Activated CD4-positive, CD25-positive, alpha-beta regulatory T cell treated with anti-CD3 and anti-CD28 coated beads, Interleukin-2, amount 50 U/mL, for 72 hours (primary cell): ENCODE measurements at places on chromosomes 7 and 10.

DNA sequence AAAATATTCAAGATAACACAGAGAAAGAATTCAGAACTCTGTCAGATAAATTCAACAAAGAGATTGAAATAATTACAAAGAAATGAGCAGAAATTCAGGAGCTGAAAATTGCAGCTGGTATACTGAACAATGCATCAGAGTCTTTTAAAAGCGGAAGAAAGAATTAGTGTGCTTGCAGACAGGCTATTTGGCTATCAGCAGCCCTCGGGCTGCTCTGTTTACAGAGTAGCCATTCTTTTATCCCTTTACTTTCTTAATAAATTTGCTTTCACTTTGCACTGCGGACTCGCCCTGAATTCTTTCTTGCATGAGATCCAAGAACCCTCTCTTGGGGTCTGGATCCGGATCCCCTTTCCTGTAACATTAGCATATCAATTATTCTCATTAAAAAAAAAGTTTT, 1040.0 kb downstream of the SORCS3 start:
- no peak for DNase-seq

DNA sequence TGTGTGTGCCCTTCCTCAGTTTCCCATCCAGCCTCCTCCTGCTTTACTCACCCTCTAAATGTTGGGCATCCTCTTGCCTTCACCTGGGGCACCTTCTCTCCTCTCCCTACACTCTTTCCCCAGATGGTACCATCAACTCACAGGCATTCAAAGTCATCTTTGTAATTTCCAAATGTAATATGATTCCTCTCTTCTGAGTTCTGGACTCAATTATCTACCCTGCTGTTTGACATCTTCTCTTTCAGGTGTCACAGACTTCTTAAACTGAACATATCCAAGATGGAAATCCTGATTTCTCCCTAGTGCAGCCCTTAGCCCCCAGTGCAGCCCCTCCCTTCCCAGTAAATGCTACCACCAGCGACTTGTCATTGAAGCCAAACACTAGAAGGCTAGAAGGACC, 422.8 kb downstream of the KCNMA1 start:
- DNase-seq, result no peak

DNA sequence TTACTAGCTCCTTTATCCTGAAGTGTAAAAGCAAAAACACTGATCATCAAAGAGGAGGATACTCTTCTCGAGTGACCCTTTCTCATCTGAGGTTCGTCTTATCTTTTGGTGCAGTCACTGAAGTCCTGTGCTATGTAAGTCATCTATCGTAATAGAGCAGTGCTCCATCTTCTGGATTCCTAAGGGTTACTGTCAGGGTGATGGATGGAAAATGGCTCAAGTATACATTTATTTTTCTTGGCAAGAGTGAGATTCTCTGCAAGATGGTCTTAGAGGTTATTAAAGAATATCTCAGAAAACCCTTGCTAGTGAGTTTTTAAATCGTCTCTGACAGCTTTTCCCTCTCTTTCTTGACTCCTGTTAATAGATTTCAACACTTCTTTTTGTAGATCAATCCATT, 12.4 kb downstream of the PRKG1 start:
- DNase-seq, result no peak

GRCh38 chr10:78212786-78213175, 179.1 kb downstream of the RPS24 start:
- no peak for DNase-seq

- no peak for DNase-seq
These were observed 32.8 kb downstream of the MRPS33 start for GRCh38 chr7:140981951-140982350.

GRCh38 chr7:111083413-111083812, 7.5 kb upstream of the LRRN3 start:
- DNase-seq, result no peak

DNA sequence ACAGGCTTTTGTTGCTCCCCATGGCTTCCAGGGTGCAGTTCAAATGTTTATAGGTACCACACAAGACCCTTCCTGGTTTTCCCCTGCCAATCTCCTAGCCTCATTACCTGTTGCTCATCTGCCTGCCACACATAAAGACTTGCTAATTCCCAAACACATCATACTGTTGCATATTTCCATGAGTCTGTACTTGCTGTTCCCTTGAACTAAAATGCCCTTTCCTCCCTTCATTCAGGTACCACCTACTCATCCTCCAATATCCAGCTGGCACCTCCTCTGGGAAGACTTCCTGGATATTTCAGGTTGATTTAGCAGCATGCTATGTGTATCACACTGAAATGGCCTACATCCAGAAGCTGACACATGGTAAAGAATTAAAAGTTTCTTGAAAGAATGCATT, 206.4 kb upstream of the NFE2L3 start:
- DNase-seq, result no peak

- no peak for DNase-seq
These were observed 105.0 kb downstream of the PRTFDC1 start for GRCh38 chr10:24847112-24848070.

DNA sequence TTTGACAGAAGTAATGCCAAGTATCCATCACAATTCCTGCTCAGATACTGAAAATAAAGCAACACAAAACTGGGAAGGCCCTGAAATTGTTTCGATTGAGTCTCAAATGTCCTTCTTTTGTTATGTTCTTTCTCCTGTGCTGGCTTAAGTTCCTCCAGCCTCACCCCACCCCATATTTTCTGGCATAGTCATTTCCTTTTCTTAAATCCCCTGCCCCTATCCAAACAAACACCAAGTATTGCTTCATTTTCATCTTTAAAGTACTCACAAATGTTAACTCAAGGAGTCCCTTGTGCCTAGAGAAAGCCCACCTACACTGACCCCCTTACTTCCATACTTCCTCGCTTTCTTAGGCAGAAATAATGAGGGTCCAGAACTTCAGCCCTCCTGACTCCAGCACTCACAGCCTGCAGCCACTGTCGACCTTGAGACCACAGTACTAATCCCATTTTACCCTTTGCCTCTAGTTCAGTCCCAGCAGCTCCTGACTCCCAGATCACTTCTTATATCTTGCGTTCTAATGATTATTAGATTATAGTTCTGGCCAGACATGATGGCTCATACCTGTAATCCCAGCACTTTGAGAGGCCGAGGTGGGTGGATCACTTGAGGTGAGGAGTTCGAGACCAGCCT, 73.2 kb upstream of the ST8SIA6 start:
- DNase-seq, result no peak

GRCh38 chr10:113961182-113962031, 82.3 kb upstream of the ADRB1 start:
- DNase-seq, result no peak

- no peak for DNase-seq
These were observed 259.3 kb downstream of the SNX13 start for GRCh38 chr7:17680943-17681351.
